ENCODE measurements at places on chromosomes 2 and 18. TPM values are rescaled to one million over a fixed set of nuclear protein-coding genes. Genes with fewer than 3 reads are reported as not detected.

DNA sequence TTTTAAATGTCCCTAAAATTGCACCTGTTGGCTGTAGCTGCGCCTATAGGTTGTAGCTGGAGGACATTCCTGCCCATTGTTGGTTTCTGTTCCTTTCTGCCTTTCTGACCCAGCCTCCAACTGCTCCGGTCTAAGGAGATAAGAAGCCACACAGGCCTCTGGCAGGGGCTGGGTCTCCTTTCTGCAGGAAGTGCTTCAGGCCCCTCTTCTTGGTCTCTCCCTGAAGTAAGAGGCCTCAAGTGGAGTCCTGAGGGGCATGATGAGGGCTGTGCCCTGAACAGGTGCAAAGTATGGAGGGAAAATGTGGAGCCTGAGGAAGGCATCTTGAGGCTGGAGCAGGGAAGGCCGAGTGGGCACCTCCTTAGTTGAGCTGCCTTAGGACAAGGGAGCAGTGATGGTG, 10.4 kb upstream of the SFTPB start:
- no peak for DNase-seq

- peak; percentile 91 for DNase-seq
These were observed 87.1 kb downstream of the TSHZ1 start for GRCh38 chr18:75297731-75298130.

GRCh38 chr2:98009887-98010760, 14.4 kb upstream of the TMEM131 start:
- peak; percentile 29 for DNase-seq

DNA sequence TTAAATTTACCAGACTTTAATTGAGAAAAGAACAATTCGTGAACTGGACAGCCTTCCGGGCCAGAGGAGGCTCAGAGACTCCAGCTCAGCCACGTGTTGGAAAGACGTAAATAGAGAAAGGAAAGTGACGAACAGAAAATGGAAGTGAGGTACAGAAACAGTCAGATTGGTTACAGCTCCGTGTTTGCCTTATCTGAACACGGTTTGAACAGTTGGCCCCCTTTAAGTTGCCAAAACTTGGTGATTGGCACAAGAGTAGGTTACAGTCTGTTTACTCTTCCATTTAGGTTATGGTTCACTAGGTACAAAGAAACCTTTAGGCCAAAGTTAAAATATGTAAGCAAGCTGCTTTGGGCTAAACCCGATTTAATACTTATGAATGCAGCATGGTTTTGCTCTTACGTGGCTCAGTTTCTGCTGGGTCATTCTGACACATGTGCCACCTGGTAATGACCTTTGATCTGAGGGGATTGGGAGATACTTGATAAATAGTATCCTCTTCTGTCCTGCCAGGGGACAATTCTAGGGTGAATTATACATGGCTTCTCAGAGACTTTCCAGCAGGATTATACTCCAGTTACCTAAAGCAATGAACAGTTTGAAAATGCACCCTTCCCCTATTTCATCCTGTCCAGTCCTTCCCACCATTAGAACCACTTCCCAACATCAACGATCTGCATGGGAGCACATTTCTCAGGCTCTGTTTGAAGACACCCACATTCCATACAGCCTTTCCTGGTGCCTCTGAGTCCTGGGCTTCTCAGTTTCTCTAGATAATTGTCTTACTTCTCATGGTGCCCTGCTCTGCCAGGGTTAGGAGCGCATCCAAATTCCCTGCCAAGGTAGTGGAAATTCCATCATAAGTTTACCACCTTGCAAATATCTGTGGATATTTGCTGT, 65.1 kb upstream of the TGIF1 start:
- no peak for DNase-seq

The ACTR1B gene
- polyA plus RNA-seq = 51.0 TPM

DNA sequence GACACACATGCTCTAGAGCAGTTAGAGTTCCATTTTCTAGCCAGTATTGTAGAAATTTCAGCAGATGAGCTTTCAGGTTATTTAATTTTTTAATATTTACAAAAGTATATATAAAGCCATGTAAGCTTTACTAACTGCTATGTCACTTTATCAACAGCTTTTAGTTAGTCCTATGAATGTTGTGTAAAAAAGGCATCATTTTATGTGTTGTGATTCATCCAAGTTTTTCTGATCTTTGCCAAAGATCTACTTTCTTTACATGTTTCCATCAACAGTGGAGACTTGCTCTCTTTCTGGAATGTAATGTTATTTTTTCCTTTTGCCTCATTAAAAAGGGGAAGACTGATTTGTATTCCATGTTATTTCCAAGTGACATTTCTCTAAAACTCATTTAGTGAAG, 125.2 kb upstream of the TFPI start:
- peak; percentile 15 for DNase-seq

DNA sequence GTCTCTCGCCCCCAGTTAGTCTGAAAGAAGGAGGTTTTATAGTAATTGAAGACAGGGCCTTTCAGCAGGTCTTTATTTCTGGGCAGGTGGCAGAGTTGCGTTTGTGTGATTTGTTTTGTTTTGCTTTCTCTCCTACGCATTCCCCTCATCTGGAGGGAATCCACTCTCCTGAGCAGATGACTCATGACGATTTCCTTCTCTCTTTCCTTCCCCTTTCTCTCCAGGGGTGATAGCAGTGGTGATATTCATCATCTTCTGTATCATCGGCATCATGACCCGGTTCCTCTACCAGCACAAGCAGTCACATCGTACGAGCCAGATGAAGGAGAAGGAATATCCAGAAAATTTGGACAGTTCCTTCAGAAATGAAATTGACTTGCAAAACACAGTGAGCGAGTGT, 888.8 kb downstream of the CNTNAP5 start:
- no peak for DNase-seq

DNA sequence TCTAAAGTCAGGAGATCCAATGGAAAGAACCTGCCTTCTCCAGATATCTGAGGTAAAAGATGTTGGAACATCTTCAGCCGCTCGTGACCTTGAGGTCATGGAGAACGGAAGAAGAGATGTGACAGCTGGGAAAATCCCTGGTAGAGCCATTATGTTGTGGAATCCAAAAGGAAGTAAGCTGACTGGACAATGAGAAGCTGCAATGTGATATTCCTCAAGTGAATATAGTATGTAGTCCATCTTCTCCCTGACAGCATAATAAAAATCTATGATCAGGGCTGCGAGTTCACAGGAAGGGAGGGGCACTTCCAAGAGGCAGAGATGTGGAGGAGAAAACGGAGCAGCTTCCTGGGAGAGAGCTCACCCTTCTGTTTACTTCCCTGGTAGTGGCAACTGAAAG, 201.0 kb upstream of the SP5 start:
- peak; percentile 38 for DNase-seq

The WDR7 gene
- polyA plus RNA-seq = 8.9 TPM

GRCh38 chr2:62506421-62506750, 391 bp upstream of the TMEM17 start:
- no peak for DNase-seq

DNA sequence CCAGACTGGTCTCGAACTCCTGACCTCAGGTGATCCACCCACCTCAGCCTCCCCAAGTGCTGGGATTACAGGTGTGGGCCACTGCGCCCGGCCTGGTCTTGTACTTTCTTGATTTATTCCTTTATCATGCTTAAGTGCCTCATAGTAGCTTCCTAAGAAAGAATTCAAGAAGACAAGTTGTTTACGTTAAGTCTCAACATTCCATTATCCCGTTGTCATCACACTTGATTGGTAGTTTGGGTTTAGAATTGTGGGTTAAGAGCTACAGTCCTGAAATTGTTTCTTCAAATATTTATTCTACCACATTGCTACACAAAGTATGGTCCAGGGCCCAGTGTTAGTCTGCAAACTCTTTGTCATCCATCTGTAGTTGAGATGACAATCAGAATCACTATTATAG, 194.0 kb downstream of the VWC2L start:
- DNase-seq = no peak

The GPR35 gene
- polyA plus RNA-seq = 0.75 TPM

GRCh38 chr2:2662847-2663356, 331.8 kb upstream of the MYT1L start:
- no peak for DNase-seq

DNA sequence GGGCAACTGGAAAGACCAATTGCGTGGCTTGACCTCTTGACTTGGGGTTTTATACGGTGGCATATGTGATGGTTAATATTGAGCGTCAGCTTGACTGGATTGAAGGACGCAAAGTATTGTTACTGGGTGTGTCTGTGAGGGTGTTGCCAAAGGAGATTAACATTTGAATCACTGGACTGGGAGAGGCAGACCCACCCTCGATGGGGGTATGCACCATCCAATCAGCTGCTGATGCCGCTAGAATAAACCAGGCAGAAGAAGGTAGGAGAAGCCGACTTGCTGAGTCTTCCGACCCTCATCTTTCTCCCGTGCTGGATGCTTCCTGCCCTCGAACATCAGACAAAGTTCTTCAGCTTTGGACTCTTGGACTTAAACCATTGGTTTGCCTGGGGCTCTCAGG, 34.2 kb upstream of the YPEL5 start:
- no peak for DNase-seq

- DNase-seq = no peak
These were observed 45.3 kb downstream of the KIF3C start for GRCh38 chr2:25936889-25937545.

DNA sequence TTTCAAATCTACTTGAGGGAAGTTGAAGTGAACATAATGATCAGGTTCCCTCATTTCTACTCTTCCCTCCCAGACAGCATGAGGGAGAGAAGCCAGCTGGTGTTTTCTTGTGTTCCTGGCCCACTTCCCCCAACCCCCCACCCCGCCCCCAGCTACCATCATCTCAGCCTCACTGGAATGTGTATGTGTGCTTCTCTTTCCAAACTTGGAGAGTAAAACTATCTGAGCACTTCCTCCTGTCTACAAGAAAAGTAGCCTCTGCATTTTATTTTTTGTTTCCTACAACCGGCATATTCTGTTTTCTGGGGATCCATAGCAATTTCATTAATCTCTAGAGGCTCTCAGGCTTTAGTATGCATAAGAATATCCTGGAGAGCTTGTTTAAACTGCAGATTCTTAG, 53.6 kb upstream of the GRHL1 start:
- peak; percentile 82 for DNase-seq

DNA sequence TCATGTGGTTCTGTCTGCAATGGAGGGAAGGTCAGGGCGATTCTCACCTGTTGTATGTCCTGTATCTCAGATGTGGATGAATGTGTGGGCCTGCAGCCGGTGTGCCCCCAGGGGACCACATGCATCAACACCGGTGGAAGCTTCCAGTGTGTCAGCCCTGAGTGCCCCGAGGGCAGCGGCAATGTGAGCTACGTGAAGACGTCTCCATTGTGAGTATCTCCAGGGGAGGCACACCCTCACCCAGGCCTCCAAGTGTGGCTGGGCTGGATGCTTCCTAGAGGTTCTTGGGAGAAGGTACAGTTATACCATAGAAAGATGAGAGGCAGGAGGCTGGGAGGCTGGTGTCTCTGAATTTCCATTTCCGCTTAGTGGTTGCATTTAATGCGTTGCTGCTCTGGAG, 46.9 kb downstream of the FBLN7 start:
- no peak for DNase-seq

The INHA gene
- polyA plus RNA-seq = 0.84 TPM

DNA sequence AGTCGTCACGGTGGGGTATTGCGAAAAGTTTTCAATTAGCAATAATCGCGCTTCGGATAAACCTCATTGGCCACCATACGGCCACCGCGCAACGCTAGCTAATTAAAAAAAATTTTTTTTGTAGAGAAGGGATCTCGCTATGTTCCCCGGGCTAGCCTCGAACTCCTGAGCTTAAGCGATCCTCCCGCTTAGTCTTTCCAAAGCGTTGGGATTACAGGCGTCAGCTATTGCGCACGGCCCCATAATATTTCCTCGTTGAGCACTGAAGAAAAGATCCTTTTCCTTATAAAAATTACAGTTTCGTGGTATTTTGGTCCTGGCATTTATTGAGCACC, 759 bp upstream of the ACTR1B start:
- DNase-seq = no peak

The CXCR4 gene
- polyA plus RNA-seq = 30.4 TPM

- no peak for DNase-seq
These were observed 2.7 kb upstream of the TNS1 start for GRCh38 chr2:218005486-218005885.

DNA sequence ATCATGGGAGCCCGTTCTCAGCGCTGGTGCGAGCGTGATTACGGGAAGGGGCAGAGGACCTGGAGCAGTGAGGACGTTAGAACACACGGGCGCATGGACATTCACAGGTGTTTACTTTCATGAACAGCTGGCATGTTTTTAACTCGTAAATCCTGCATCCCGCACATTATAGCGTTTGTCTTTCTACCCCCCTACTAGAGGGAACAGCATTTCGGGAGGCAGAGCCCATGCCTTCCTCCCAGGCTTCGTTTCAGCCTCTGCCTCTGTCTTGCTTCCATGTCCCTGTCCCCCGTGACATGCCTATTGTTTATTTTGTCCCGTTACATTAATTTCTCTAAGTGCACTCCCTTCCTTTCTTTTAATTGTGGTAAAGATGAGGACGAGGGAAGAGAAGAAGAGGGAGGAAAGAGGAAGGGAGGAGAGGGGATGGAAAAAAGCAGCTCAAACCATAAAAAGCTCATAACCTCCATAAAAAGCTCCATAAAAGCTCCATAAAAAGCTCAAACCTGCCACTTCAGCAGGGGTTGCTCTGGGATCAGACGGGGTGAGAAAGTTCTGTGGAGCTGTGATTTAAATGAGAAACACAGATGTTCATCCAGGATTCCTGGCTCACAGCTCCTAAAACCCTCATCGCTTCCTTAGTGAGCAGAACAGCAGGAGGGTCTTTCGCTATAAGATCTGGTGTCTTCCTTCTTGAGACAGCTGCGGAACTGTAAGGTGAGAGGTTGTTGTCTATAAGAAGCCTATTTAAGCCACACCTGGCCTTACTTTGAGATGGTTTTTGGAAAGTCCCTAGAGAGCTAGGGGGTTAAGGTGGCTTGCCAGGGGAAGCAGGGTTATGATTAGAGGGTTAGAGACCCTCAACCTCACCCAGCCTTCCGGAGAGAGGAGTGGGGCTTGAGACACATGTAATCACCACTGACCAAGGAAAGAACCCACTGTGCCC, 66.6 kb upstream of the SNTG2 start:
- peak; percentile 69 for DNase-seq

The KRTCAP3 gene
- 1.7 TPM for polyA plus RNA-seq

DNA sequence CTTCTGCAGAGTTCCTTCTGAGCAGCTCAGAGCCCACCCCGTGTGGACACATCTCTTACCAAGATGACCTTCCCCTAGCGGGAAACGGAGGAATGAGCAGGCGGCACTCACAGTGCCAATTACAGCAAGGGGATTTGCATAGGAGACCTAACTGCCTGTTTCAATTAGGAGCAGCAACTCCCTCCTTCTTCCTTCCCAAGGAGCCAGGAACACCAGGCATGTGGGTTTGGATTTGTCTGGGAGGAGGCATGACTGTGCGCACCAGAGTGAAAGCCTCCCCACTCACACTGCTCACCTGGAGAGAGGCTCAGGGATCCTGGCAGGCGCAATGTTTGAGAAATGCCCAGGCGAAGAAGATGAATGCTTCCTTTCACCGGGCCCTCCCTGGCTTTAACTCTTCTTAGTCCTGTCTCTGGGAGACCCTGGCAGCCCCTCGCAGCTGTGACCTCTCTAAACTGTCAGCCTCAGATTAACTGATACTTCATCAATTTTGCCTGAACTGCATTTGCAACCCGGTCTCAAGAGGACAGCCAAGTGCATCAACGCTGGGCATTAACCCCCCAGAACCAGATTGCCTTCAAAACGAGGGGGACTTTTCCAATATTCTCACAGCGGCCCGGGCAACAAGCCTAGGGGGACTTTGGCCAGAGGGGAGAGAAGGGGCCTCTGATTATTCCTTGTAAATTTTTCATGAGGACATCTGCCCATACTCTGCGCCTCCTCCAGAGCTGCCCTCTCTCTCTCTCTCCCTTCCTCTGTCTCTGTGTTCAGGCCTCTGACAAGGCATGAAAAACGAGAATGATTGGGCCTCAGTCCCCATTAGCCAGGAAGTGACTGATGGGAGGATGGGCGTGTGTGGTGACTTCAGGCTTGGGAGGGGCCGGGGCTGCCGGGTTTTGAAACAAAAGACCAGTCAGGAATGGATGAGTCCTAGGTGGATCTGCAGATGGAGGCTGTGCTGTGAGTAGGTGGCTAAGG, 93.8 kb downstream of the CMPK2 start:
- DNase-seq = peak; percentile 60

Measured in muscle of leg (tissue), 16 donors.